T-helper 2 cell treated with Interferon-gamma antibody and Interleukin-4, amounts not matched to agents 5 μg/mL and 100 μg/mL, for 36 hours (primary cell): ENCODE measurements at places on chromosomes 1 and 21.

DNA sequence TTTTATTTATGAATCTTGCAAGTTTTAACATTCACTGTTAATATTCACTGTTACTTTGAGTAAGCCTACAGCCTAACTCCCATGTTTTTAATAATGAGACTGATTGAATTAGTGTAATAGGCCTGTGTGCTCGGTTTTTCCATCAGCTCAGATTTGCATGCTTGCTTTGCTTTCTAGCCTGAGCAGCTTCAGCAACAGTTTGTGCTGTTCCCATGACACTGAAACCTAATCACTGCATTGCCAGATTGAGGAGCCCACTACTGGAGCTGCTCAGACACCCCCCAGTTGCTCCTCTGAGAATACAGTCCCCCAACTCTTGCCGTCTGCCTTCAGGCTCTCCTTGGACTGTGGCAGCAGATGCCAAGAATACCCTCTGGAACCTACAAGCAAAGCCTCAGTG, 695.4 kb downstream of the BRINP3 start:
- no peak overlapping the region for H3K4me3 ChIP-seq
- no peak overlapping the region for H3K27ac ChIP-seq
- no peaks in the 10 kb centered on the region for H3K27me3 ChIP-seq
- no peaks in the 10 kb centered on the region for H3K36me3 ChIP-seq
- no peaks in the 10 kb centered on the region for H3K4me1 ChIP-seq

GRCh38 chr21:32044205-32045180, 171.7 kb downstream of the HUNK start:
- no peaks in the 10 kb centered on the region for H3K4me1 ChIP-seq
- DNase-seq, result no peak
- no peak overlapping the region for H3K27ac ChIP-seq
- no peaks in the 10 kb centered on the region for H3K27me3 ChIP-seq

DNA sequence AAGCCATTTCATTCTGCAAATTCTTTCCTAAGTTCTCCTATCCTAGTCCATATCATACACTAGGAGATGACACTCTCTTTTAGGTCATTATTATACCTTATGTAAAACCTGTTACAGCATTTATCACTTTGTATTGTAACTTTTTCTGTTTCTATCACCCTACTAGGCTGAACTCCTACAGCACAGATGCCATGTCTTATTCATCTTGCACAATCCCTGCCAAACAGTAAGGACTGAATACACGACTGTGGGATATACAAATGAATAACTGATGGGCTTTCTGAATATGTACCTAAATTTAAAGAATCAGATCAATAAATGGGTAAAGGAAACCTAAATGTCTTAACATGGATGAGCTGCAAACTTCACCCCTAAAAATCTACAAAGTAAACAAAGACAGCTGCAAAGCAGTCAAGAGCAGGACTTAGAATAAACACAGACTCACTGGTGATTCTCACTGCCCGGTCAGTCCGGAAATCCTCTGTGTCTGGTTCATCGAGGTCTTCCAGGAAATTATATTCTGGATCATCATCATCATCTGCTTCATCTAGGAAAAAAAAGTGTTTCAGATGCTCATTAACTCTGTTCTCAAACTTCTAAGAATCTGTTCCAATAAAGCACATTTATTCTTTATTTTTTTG, 62.3 kb downstream of the GON4L start:
- no peak for DNase-seq
- H3K4me3 ChIP-seq, result no peak overlapping the region
- H3K27ac ChIP-seq, result no peak overlapping the region
- H3K36me3 ChIP-seq, result peaks cover 31% of the 10 kb centered on the region
- no peaks in the 10 kb centered on the region for H3K4me1 ChIP-seq

DNA sequence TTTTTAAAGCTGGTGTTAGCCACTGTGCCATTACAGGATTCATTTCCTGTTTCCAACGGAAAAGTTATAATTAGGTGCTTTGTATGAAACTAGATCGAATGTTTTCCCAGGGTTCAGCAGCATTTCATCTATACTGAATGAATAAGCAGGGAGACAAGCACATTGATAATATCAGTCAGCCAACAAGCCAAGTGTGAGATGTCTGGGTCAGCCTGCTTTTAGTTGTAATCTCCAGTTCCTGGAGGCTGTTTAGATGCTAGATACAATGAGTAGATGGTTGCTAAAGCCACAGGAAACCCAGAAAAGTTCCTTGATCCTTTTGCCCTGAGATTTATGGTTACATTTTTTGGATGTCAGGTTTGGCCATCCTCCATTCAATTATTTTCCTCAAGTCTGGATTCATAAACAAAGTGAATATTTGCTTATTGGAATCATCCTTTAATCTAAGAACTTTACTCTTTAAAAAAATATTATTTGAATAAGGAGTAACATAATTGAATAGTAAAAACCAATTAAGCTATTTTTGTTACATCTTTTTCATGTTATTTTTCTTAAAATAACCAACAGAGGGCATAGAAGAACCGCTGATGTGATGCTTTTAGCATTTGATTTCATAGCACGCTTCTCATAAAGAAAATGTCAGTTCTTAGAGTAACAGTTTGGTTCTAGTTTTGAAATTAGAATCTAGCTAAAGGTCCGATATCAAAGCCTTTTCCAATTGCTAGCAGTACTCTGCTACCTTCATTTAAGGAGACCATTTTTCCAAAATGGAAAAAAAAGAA, 76.6 kb downstream of the HSPA13 start:
- no peak overlapping the region for H3K4me3 ChIP-seq
- no peaks in the 10 kb centered on the region for H3K27me3 ChIP-seq
- no peaks in the 10 kb centered on the region for H3K36me3 ChIP-seq
- DNase-seq, result no peak
- no peaks in the 10 kb centered on the region for H3K4me1 ChIP-seq

GRCh38 chr1:77511440-77511840, 171.0 kb downstream of the ZZZ3 start:
- no peak overlapping the region for H3K4me3 ChIP-seq
- no peaks in the 10 kb centered on the region for H3K27me3 ChIP-seq
- H3K4me1 ChIP-seq, result no peaks in the 10 kb centered on the region
- no peaks in the 10 kb centered on the region for H3K36me3 ChIP-seq
- H3K27ac ChIP-seq, result no peak overlapping the region
- no peak for DNase-seq

GRCh38 chr1:25568834-25569596, 25.6 kb downstream of the LDLRAP1 start:
- no peak for DNase-seq
- peaks cover 20% of the 10 kb centered on the region for H3K4me1 ChIP-seq
- H3K36me3 ChIP-seq, result peaks cover 11% of the 10 kb centered on the region
- H3K27ac ChIP-seq, result no peak overlapping the region
- peaks cover 5% of the 10 kb centered on the region for H3K27me3 ChIP-seq
- no peak overlapping the region for H3K4me3 ChIP-seq

DNA sequence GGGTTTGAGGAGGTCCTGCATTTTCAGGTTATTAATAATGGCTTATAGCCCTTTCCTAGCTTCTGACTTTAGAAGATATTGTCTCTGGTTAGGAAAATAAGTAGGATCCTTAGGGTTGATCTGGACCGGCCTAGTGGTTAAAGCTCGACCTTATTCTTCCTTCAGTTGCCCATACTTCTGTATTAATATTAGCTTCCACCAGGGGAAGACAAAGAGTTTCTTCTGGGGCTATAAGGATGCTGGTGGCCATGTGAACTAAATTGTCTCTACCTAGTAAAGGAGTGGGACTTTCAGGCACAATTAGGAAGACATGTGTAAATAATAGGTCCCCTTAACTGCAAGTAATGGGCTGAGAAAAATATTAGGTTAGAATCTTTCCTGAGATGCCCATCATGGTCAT, 20.6 kb upstream of the FCGR2A start:
- H3K27me3 ChIP-seq, result peaks cover 31% of the 10 kb centered on the region
- DNase-seq, result no peak
- no peaks in the 10 kb centered on the region for H3K36me3 ChIP-seq
- no peak overlapping the region for H3K4me3 ChIP-seq
- no peaks in the 10 kb centered on the region for H3K4me1 ChIP-seq

- no peak for DNase-seq
- H3K36me3 ChIP-seq, result no peaks in the 10 kb centered on the region
- H3K4me1 ChIP-seq, result no peaks in the 10 kb centered on the region
- no peak overlapping the region for H3K4me3 ChIP-seq
- H3K27ac ChIP-seq, result no peak overlapping the region
Measured at GRCh38 chr1:115363171-115363570, 25.1 kb upstream of the NGF start.

GRCh38 chr1:201818971-201819750, 9.8 kb upstream of the IPO9 start:
- H3K36me3 ChIP-seq, result no peaks in the 10 kb centered on the region
- no peaks in the 10 kb centered on the region for H3K27me3 ChIP-seq
- H3K27ac ChIP-seq, result no peak overlapping the region
- no peak for DNase-seq

GRCh38 chr1:117685936-117686806, 80.3 kb downstream of the TENT5C start:
- no peaks in the 10 kb centered on the region for H3K36me3 ChIP-seq
- no peak overlapping the region for H3K4me3 ChIP-seq
- no peak overlapping the region for H3K27ac ChIP-seq
- no peak for DNase-seq

GRCh38 chr1:188295157-188295556, 1466.4 kb downstream of the PLA2G4A start:
- H3K36me3 ChIP-seq, result no peaks in the 10 kb centered on the region
- no peaks in the 10 kb centered on the region for H3K27me3 ChIP-seq
- H3K4me3 ChIP-seq, result no peak overlapping the region
- no peak overlapping the region for H3K27ac ChIP-seq

DNA sequence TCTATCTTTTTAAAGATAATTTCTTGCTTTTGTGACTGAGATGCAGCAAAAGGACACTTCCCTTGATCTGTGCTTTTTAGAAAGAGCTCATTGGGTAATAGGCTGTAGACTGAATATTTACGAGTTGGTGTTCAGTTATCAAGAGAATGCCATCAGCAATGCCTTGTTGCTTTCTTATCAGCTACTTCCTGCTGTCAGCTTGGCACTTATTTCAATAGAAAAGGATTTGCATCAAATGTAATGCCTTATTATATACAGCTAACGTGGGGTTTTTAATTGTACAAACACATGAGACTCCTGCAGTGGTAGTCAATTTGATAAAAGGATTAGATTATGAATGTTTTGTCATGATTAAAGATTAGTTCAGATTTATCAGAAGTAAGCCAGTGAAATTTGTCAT, 122.2 kb downstream of the ADGRL2 start:
- DNase-seq, result no peak
- no peaks in the 10 kb centered on the region for H3K4me1 ChIP-seq
- no peak overlapping the region for H3K27ac ChIP-seq
- no peaks in the 10 kb centered on the region for H3K27me3 ChIP-seq

DNA sequence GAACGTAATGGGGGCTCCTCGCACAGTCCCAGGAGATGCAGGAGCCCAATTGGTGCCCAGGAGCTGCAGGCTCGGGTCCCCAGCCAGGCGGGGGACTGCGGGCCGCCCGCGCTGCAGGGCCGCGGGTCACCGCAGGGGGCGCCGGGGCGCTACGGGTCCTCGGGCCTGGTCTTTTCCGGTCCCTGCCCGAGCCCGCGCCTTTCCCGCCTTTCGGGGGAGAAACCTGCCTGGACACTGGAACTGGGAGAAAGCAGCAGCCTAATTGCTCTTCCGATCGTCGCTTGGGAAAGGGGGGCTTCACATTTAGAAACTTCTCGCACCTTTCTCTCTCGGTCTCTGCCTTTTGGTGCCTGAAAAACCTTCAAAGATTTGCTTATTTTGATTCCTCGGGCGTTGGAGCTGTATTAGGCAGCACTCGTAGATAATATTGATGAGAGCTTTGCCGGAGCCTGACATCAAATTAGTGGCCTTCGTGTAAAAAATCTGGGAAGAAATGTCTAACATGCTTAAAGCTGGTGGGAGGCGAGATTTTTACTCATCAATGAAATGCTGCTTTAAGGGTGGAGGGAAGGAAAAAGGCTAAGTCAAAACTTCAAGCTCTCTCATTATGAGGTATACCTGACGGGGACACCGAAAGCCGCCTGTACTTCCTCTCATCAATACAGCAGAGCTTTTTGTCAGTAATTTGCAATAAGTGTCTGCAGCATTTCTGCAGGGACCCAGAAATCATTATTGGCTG, 12.6 kb upstream of the BARHL2 start:
- H3K27ac ChIP-seq, result no peak overlapping the region
- H3K36me3 ChIP-seq, result peaks cover 6% of the 10 kb centered on the region
- DNase-seq, result no peak
- H3K27me3 ChIP-seq, result peaks cover 91% of the 10 kb centered on the region
- H3K4me1 ChIP-seq, result peaks cover 21% of the 10 kb centered on the region

GRCh38 chr1:119467857-119468668, 38.9 kb upstream of the HSD3B1 start:
- no peaks in the 10 kb centered on the region for H3K36me3 ChIP-seq
- no peak for DNase-seq
- H3K4me1 ChIP-seq, result peaks cover 1% of the 10 kb centered on the region
- H3K27ac ChIP-seq, result no peak overlapping the region

- H3K36me3 ChIP-seq, result peaks cover 36% of the 10 kb centered on the region
- no peak overlapping the region for H3K4me3 ChIP-seq
- no peak overlapping the region for H3K27ac ChIP-seq
- DNase-seq, result no peak
- H3K27me3 ChIP-seq, result no peaks in the 10 kb centered on the region
- peaks cover 67% of the 10 kb centered on the region for H3K4me1 ChIP-seq
Measured at GRCh38 chr1:226714148-226714547, 24.9 kb downstream of the ITPKB start.

DNA sequence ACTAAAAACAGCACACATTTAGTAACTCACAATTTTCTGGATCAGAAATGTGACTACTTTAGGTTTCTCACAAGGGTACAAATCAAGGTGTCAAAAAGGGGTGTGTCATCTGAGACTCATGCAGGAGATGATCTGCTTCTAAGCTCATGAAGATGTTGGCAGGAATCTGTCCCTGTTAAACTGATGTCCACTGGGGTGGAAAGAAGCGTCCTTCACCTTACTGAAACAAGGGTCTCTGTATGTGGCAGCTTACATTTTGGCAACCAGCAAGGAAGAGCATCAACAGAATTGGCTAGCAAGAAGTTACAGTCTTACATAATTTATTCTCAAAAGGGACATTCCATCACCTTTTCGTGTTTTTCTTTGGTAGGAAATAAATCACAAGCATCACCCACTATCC, 1223.8 kb downstream of the AMY1C start:
- no peak overlapping the region for H3K27ac ChIP-seq
- no peaks in the 10 kb centered on the region for H3K27me3 ChIP-seq
- no peaks in the 10 kb centered on the region for H3K36me3 ChIP-seq
- no peak overlapping the region for H3K4me3 ChIP-seq

GRCh38 chr1:53731779-53732305, 7.1 kb downstream of the GLIS1 start:
- no peak overlapping the region for H3K4me3 ChIP-seq
- peaks cover 49% of the 10 kb centered on the region for H3K27me3 ChIP-seq
- no peaks in the 10 kb centered on the region for H3K4me1 ChIP-seq
- no peak overlapping the region for H3K27ac ChIP-seq
- no peaks in the 10 kb centered on the region for H3K36me3 ChIP-seq
